ENCODE measurements at places on chromosomes 2 and 18.

DNA sequence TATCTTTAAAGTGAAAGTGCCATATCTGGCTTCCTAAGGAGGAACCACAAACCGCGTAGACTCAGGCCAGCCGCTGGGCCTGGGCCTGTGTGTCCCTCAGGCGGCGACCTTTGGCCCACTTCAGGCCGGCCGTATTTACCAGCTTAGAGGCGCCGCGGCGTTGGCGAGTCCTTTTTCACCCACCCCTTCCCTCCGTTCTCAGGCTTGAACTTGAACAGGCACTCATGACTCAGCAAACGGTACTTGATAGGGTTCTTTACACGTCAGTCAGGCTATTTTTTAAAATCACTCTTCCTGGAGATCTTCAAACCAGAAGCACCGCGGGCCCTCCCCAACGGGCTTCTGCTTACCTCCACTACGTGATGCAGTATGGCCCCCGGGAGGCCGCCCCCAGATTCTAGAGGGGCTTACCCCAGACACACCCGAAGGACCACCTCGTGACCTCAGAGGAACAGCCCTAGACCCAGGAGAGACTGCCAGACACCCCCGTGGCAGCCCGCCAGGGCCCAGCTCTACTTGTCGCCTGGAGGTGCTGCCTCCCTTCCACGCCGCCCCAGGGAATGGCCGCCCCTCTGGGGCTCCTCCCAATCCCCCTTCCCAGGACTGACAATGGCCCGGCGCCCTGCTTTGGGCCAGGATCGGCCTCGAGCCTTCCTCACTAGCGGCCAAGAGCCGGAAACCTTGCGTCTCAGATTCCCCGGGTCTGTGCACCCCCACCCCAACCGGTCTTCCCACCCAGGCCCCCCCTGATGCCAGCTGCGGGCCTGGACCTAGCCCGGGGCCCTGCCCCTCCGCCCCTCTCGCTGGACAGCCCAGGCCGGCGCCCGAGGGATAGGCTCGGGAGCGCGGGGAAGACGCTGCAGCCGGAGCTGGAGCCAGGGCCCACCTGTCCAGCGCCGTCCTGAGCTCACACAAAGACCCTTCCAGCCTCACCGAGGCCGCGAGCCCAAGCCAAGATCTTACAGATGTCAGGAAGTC, 33.8 kb upstream of the IMPA2 start:
- DNase-seq = peak; percentile 91

DNA sequence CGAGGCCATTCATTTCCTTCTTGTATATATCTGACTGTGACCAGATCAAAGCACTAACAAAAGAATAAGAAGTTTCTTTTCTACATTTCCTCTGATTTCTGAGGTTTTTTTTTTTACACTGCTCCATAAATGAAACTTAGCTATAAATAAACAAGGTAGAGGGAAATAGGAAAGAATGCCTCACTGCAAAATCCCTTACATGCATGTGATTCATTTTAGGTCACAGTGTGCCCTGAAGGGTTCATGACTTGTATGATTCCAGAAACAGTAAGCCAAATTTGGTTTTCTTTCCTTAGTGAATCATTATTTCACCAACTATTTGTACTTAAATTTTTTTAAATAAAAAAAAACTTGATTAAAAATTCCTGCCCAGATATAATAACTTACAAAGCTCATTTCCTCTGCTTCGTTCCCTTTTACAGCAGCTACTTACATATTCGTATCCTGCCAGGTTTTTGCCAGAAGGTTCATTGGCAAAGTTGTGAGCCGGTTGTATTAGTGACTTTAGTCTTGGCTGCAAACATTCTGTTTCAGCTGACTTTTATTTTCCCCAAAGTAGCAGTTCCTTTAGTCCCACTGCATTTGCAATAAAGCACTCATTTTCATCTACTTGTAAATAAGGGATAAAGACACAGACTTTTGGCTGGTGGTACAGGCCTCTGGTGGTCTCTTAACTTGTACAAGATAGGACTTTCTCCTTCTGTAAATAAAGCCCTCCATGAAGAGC, 58.6 kb downstream of the LRP2 start:
- no peak for DNase-seq

DNA sequence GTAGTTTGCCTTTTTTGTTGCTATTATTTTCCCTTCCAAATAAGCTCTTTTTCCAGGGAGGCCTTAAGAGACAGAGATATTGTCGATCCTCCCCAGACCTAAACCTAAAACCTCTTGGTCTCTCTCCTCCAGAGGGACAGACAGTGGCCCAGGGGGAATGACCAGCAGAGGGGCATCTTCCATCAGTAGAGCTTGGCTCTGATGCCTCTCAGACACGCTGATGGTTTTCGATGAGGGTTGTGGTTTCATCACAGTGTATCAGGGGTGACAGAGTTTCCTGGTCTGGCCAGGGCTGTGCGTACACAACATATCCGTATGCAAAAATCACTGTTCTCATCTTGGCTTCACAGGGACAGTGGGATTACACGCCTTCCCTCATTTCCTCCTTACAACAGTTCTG, 68.6 kb downstream of the GATA6 start:
- DNase-seq = no peak

DNA sequence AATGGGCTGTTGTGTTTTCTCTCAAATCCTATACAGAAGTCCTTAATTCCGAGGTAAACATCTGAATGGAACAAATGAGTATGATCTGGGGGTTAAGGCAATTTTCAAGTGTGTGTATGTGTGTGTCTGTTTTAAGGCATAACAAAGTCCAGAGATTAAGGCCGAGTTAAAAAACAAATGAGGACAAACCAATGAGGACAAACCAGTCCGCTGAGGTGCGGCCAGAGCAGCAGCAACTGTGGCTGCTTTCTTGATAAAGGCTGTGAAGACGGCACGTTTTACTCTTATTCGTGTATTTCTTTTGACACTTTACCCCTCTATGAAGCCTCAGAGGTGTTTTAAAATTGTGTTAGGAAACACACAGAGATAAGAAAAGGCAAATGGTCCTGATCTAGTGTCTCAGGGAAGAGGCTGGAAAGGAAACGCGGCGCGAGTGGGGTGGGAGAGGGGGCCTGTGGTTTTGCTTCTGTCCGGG, 495 bp upstream of the GULP1 start:
- no peak for DNase-seq

GRCh38 chr2:221276033-221276432, 296.1 kb downstream of the EPHA4 start:
- DNase-seq = no peak

DNA sequence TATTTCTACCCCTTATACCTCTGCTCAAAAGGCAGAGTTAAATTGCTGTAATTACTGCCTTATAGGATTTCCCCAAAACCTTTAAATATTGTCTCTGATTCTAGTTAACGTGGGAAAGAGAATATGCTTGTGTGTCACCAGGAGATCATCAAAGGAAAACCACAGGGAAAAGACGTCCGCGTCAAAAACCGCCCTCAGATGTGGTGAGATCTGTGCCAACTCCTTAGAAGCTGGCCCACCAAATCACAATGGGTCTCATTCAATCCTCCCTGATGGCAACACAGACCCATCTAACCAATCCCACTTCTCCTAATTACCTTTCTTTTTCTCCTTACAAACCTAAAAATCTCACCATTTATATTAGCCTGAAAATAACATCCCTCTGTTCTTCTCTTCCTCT, 25.4 kb downstream of the VPS54 start:
- DNase-seq = no peak

GRCh38 chr2:149129433-149129832, 90.9 kb downstream of the LYPD6B start:
- DNase-seq = no peak

DNA sequence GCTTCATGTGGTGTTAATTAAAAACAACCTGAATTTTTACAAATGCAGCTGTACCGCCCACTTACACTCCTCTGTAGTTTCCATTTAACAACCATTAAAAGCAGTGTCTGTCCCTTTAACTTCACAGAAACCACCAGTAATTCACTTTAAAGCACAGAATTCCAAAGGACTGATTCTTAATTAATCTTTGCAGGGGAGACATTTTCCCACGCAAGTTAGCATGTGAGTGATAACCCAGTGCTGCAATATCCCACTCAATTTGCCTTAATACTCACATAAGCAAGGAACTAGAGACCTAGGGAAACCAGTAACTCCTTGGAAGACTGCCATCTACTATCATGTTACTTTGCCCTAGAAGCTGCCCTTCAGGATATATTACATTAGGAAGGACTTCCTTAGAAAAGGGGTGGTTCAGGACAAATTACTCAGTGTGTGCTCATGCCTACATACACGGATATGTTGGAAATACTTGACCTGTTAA, 102.3 kb downstream of the OSR1 start:
- DNase-seq = no peak

GRCh38 chr18:34221971-34222306, 2.8 kb downstream of the NOL4 start:
- peak; percentile 31 for DNase-seq

- no peak for DNase-seq
Measured at GRCh38 chr2:173278794-173279526, 75.7 kb upstream of the CDCA7 start.

GRCh38 chr2:134479696-134480330, 225.9 kb downstream of the MGAT5 start:
- no peak for DNase-seq

- no peak for DNase-seq
Measured at GRCh38 chr2:30188292-30188691, 41.5 kb downstream of the YPEL5 start.

DNA sequence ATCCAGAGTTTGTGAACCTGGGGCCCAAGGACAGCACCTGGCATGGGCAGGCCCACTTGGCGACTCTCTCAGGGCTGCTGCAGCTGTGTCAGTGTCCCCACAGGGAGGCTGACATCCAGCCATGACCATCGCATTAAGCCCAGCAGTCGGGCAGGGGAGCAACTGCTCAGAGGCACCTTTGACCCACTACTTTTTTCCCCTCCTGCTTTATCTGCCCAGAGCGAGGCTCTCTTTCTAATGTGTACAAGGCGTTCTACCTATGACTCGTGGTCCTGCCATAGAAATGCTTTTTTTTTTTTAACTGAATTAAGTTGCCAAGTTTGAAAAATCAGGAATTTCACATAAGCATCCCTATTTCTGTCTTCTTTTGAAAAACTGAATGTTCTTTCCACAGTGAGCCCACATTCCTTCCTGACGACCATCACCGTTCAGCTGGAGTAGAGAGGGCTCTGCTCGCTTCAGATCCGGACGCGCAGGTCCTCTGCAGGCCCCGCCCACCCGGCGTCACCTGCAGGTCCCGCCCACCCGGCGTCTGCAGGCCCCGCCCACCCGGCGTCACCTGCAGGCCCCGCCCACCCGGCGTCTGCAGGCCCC, 403 bp upstream of the CLUL1 start:
- no peak for DNase-seq

GRCh38 chr2:24209389-24210105, 34.7 kb downstream of the FAM228A start:
- no peak for DNase-seq

- no peak for DNase-seq
Measured at GRCh38 chr2:137842430-137842829, 121.8 kb upstream of the HNMT start.

GRCh38 chr2:5230444-5230843, 461.7 kb upstream of the SOX11 start:
- no peak for DNase-seq

- DNase-seq = no peak
Measured at GRCh38 chr2:104462731-104463130, 391.2 kb upstream of the POU3F3 start.

DNA sequence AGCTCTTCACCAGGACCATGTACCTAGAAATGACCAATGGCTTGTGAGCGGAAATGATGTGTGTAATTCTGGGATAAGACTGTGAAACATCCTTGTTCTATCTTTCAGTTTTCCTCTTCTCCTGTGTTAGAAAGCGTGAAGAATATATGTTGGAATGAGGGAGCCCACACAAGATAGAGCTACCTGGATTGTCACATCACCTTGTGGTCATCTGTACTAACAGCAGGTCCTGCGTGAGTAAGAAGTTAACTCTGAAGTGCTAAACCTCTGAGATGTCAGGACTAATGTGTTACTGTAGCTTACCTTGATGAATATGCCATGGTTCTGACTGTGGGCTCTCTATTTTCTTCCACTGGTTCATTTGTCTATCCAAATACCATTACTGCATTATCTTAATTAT, 75.6 kb downstream of the FASTKD2 start:
- no peak for DNase-seq

DNA sequence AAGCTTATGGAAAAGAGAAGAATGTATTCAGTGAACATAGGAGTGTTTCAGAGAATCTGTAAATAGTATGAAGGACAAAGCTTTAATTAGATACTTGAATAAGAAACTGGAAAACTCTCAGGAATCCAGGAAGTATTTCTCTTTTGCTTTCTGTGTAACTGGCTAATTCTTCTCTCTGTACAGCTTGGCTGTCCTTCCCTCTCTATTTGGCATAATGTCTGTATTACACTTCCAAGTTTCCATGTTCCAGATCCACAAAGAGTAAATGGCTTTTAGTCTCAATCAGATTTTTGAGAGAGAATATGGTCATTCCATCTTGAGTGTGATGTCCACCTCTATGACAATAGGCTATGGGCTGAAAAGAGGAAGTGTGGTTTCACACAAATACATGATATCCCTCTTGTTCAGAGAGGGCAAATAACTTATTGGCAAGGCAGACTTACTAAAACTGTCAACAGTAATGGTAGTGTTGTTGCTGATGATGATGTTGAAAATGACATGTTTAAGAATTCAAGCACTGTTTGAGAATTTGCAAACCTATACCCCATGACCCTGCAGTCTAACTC, 129.2 kb upstream of the ERBB4 start:
- no peak for DNase-seq

DNA sequence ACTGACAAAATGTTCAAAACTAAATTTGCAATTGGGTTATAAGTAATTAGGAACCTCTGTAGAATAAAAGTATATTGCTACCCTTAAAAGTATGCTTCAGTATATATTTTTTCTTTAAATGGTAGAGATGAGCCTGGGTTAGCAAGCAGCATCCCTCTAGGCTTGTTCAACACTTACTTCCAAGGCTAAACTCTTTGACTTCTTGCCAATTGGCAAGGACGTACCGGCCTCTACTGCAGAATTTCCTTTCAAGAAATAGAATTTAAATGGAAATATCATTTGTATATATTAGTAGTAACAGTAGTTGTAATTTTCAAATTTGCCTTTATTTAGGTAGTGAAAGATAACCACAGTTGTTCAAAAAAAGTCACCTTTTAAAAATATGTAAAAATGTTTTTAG, 105.1 kb upstream of the SLC38A11 start:
- no peak for DNase-seq

GRCh38 chr2:216012133-216012829, 1.1 kb downstream of the MREG start:
- no peak for DNase-seq

DNA sequence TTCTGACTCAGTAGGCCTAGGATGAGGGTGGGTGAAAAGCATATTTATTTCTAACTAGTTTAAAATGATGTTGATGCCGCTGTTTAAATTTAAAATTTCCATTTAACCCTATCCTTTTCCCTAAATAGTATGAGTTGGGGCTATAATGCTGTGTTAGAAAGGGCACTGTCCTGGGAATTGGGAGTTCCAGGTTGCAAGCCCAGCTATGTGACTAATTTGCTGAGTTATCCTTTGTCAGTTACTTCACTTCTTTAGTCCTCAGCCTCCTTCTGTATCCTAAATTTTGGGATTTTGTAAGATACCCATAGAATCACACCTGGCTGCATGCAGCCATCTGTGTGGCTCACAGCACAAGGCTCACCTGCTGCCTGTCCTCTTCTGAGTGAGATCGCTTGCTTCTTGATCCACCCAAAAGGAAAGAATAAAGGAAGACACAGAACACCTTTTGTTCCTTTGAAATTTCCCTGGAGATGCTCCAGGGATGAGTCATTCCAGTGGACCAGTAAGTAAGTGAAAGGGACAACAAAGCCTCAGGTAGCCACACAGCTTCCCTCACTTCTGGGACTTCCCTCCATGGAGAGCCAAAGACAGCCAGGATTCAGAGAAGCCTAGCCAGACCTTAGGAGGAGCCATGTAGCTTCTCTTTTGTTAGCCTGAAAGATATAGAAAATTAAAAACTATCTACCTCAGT, 97.2 kb downstream of the DTNA start:
- DNase-seq = no peak
